ENCODE measurements at places on chromosomes 2 and 18.

GRCh38 chr2:95024371-95024770, 1.1 kb upstream of the MAL start:
- DNase-seq = no peak

DNA sequence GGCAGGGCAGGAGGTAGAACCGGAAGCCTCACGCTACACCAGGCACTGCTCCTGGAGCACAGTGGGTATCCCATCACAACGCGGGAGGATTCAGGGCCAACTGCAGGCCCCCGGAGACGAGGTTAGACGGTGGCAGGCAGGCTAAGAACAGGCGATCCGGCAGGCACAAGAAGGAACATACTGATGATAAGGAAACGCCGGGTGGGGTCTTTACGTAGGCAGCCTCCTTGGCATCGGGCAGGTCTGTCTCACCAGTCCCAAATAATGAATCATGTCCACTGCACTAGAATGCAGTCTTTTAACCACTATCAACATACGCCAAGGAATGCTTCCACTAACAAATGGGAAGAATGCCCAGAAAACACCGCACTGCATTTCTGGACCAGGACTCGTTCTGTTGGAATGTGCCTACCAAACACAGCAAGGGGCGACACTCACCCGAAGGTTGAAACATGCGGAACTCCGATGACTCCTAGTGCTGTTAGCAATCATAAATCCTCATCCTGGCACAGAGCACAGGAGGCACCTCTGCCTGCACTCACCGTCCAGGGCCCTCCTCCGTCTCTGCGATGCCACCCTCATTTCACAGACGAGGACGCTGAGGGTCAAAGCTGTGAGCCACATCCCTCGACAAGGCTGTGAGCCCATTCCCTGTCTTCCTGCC, 35.2 kb downstream of the ZNF516 start:
- peak; percentile 82 for DNase-seq

- DNase-seq = peak; percentile 94
Observed at GRCh38 chr2:231187736-231188505, 10.5 kb upstream of the ARMC9 start.

DNA sequence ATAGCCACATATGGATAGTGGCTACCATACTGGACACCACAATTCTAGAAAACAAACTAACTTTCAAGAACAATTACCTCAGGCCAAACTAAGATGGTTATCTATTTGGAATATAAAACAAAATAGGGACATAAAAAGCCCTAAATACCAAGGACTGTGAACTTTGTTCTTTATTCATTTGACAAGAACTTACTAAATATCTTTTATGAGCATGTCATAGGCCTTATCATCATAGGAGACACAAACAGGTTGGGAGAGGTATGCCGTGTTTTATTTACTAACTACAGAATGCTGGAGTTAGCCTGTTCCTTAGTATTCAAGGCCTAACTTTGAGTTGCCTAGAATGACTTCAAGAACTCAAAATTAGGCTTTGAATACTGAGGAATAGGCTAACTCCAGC, 32.1 kb downstream of the CCDC93 start:
- no peak for DNase-seq

DNA sequence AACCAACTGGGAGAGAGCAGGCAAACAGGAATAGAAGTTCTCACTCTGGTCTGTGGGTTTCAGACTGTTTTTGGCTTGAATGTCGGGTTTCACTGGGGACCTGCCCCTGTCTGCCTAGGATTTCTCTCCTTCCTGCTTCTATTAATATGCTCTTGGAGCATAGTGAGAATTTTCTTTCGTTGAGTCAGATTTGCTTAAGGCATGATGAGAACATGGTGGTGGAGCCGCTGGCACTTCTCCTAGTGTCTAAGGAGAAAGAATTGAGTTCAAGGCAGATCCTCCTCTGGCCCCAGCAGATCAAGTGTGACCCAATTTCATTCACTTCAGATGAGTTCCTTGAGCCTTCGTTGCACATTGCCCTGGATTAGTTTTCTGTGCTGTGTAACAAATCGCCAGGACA, 103.9 kb upstream of the HS6ST1 start:
- DNase-seq = no peak

DNA sequence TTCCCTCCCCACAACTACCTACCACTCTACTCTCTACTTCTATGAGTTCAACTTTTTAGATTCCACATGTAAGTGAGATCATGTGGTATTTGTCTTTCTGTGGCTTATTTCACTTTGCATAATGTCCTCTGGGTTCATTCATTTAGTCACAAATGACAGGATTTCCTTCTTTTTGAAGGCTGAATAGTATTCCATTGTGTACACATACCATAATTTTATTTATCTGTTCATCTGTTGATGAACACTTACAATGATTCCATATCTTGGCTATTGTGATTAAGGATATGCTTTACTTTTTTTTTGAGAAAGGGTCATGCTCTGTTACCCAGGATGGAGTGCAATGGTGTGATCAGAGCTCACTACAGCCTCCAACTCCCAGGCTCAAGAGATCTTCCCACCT, 73.6 kb downstream of the ICA1L start:
- no peak for DNase-seq
